ENCODE measurements at places on chromosomes 4 and X. TPM values are rescaled to one million over a fixed set of nuclear protein-coding genes. Genes with fewer than 3 reads are reported as not detected.

GRCh38 chr4:180350901-180351300 is 1892.3 kb upstream of the TENM3 start:
- no peak for DNase-seq

DNA sequence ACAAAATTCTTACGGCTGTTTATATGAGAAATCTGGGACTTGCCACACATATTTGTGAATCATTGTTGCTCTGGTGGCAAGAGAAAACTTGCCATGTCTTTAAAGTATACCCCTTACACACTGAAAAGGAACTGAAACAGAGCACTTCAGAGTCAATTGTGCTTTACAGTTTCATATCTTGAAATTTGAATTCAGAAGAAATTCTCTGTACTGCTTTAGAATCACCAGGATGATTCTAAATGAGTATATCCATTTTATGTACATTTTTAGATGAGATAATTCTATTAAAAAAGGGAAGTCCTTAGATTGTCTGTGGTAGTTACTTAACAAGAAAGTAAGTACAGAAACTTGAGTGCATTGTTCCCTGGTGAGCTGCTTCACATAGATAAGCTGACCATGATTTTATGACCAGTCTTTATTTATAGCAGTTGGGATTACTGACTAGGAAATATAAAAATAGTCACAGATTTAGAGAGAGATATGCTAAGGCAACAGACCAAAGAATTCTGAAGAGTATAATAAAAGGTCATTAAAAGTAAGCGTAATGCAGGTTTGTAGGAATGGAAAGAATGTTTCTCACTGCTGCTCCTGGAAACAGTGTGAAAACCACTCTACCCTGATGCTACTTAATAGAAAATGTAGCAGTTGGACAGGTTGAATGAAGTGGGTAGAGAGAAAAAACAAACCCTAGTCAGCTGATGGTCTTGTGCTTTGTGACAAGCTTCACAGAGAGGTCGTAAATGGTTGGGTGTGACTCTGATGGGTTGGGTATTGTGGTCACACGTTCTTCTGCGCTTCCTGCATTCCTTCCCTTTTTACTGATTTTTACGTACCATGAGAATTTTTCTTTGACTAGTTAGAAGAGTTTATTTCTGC is 41.0 kb downstream of the FNIP2 start:
- DNase-seq, result peak; percentile 77

DNA sequence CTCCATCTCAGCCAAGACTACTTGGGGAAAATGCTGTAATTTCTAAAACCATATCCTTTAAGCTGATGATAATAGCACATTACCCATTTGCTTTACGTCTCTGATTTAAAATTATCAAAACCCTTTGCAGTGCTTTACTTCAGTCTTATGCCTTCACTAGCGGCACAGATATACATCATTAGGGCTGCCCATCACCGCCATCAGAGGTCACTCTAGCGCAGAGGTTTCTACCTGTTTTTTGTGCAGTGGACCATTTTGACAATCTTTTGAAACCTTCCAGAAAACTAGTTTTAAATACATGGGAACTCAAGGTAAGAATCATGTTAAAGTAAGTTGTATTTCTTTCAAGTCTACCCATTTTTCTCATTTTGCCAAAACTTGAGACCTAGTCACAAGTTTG is 592.5 kb downstream of the PPARGC1A start:
- DNase-seq, result no peak

- DNase-seq, result no peak
Measured at GRCh38 chr4:23837371-23837770, 52.5 kb downstream of the PPARGC1A start.

DNA sequence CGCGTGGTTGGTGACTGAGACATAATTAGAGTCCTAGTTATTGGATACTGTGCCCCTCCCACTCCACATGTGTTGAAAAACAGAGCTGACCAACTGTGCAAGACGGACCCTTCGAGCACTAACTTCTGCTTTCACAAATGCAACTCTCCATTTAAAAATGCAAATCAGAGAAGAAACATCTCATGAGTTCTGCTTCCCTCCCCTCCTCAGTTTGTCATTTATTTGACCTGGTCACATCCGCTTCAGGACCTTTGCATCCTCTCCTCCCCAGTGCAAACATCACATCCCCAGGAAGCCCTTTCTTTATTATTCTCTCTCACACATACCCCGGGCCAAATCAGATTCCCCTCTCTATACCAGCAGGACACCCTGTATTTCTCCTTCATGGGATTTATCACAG is 38.1 kb upstream of the NOCT start:
- DNase-seq, result peak; percentile 65

GRCh38 chrX:5568934-5569333 is 659.7 kb downstream of the NLGN4X start:
- DNase-seq, result no peak

- DNase-seq, result no peak
Measured at GRCh38 chr4:6905516-6906445, 3.8 kb upstream of the TBC1D14 start.

GRCh38 chrX:68196939-68197791 is 236.1 kb downstream of the OPHN1 start:
- DNase-seq, result peak; percentile 56

- no peak for DNase-seq
Measured at GRCh38 chrX:133307637-133308498, 89.7 kb upstream of the TFDP3 start.

DNA sequence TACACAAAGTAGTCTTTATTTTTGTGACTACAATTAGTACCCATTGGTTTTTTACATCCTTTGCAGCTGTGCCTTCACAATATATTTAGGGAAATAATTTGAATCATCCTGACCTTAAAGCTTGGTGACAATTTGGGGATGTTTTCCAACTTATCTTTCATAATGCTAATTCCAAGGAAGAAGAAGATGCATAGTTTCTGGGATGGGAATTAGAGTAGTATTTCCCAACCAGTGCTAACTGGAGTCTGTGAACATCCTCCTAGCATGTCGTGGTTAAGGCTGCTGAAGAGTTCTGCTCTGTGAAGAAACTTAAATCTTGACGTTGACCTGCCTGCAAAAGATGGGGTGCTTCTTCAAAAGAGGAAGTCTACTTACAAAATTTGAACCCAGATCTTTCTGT is 173.5 kb downstream of the ANK2 start:
- no peak for DNase-seq

GRCh38 chrX:14630733-14631132 is 101.4 kb downstream of the GLRA2 start:
- DNase-seq, result no peak

- DNase-seq, result no peak
Measured at GRCh38 chrX:68853665-68854251, 24.9 kb downstream of the EFNB1 start.

- DNase-seq, result no peak
Measured at GRCh38 chr4:99710681-99711345, 53.2 kb upstream of the C4orf54 start.

- peak; percentile 58 for DNase-seq
Measured at GRCh38 chrX:43707812-43708548, 51.9 kb downstream of the MAOA start.

Gene POF1B
- total RNA-seq, result 2.2 TPM

Gene NR0B1
- total RNA-seq, result not detected

Gene GPC3
- not detected for total RNA-seq

Gene ADH6
- not detected for total RNA-seq

Gene PHF8
- total RNA-seq, result 8.5 TPM

Gene ATOH1
- total RNA-seq, result not detected

Gene STATH
- not detected for total RNA-seq
